ENCODE measurements at places on chromosomes 3 and 15.

GRCh38 chr15:80207887-80208286 lies 44.1 kb downstream of the CTXND1 start:
- no peak for DNase-seq

DNA sequence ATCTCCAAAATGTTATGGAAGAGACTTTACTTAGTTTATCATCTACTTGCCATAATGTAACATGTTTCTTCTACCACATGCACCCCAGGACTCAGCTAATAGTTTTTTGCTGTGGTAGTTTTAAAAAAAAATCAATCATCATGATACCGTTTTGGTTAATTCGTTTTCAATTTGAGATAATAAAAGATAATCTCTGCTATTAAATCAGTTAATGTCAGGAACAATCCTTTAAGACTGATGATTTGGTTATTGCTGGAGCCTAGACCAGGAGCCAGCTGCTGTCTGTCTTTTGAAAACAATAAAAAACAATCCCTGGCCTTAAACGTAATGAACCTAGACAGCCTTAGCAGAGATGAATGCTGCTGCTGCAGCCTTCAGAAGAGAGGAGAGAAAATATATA lies 403.7 kb downstream of the OXSM start:
- DNase-seq = no peak

GRCh38 chr3:172174513-172175253 lies 135.3 kb downstream of the FNDC3B start:
- DNase-seq = no peak

DNA sequence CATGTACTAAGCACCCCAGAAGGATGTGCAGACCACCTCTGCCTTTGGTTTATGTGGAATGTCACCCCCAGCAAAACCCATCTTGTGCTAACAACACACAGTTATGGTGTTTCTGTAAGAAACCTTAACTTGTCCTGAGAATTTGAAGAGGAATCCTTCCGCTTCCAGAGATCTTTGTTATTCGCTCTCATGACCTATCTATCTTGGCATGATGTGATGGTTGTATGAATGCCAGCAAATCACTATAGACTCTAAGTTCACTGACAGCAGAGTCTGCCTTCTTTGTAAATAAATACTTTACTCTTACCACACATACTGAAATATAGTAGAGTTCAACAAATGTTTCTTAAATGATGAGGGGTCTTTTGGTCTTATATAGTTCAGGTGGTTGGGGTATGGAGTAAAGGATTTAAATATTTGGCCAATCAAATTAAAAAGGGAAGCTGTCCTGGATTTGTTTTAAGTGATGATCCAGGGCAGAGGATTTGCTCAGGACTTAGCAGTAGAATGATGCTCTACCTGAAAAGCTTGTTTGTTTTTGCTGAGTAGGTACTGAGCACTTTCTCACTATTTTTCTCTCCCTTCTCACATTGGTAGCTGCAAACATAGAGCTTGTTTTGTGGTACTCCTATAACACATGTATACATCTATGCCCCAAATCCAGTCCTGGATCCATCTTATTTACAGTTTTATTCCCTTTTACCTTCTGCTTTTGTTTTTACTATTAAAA lies 27.9 kb upstream of the RTP1 start:
- no peak for DNase-seq

DNA sequence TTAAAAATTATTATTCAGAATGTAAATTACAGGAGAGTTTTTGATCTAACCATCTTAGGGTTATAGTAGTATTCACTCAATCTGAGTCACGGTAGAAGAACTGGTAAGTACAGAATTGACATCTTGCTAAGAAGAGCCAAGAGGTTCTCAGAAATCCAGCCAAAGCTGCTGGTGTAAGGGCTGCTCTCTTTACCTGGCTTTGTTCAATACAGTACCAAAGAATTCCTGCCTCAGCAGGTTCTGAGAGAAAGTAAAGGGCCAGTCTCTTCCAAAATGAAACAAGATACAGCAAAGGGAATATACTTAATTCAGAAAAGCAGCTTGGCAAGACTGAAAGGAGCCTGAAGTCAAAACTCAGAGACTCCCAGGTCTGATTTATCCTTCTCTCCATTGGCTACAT lies 193.1 kb downstream of the TNIK start:
- DNase-seq = no peak

GRCh38 chr3:188090620-188091309 lies 63.2 kb upstream of the LPP start:
- DNase-seq = no peak

- no peak for DNase-seq
Measured at GRCh38 chr3:15470849-15471248, 43.5 kb downstream of the EAF1 start.

DNA sequence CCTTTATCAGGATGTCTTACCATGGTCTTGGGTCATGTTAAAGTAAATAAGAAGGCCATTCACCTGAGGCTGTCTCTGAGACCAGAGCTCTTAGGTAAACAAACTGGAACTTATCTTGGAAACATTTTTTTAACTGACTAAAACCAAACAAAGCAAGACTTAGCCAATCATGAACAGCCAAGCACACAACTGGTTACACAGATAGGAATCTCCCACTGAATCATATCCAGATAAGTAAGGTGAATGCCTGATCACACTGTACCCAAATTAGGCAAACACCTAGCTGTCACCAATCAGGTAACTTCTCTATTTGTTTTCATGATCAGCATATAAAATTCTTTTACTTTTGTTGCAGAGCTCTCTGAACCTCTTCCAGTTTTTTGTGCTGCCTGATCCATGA lies 205.4 kb downstream of the CNTN3 start:
- no peak for DNase-seq

DNA sequence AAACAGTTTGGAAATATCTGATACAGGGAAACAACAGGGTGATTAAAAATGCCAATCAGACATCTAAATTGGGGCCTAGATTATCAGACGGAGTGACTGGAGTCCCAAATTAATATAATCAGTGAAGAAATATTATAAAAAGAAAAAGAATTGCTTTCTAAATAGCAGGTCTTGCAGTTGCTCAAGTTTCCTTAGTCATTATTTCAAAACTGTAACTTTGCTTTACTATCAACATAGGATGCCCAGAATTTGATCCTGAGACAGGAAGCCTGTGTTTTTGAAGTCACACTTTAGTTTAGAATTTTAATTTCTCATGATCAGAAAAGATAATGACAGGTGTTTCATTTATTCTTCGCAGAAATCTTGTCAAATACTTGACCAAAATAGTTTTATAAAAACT lies 105.9 kb downstream of the IL1RAP start:
- DNase-seq = no peak

GRCh38 chr3:134663721-134664456 lies 13.1 kb upstream of the KY start:
- no peak for DNase-seq

GRCh38 chr3:119582178-119582577 lies 2.9 kb downstream of the ADPRH start:
- no peak for DNase-seq

GRCh38 chr3:8839607-8840325 lies 70.4 kb upstream of the OXTR start:
- no peak for DNase-seq

- no peak for DNase-seq
Measured at GRCh38 chr3:71087143-71088018, 496.1 kb downstream of the FOXP1 start.

DNA sequence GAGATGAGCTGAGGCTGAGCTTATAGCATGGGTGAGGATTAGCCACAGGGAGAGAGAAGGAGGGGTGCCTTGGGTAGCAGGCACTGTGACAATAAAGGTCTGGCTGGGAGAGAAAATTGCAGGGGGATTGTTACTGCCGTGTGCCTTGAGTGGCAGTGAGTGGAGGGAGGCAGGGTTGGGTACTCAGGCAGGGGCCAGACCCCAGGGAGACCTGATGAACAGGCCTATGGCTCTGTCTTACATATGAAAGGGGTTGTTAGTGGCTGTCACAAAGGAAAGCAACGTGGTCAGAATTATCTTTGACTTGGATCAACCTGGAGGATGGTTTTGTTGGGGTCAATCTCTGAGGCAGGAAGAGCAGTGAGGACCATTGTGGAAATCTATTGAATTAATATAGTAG lies 84.5 kb downstream of the LRTM1 start:
- DNase-seq = no peak

GRCh38 chr3:54882129-54882833 lies 45.6 kb downstream of the LRTM1 start:
- no peak for DNase-seq

DNA sequence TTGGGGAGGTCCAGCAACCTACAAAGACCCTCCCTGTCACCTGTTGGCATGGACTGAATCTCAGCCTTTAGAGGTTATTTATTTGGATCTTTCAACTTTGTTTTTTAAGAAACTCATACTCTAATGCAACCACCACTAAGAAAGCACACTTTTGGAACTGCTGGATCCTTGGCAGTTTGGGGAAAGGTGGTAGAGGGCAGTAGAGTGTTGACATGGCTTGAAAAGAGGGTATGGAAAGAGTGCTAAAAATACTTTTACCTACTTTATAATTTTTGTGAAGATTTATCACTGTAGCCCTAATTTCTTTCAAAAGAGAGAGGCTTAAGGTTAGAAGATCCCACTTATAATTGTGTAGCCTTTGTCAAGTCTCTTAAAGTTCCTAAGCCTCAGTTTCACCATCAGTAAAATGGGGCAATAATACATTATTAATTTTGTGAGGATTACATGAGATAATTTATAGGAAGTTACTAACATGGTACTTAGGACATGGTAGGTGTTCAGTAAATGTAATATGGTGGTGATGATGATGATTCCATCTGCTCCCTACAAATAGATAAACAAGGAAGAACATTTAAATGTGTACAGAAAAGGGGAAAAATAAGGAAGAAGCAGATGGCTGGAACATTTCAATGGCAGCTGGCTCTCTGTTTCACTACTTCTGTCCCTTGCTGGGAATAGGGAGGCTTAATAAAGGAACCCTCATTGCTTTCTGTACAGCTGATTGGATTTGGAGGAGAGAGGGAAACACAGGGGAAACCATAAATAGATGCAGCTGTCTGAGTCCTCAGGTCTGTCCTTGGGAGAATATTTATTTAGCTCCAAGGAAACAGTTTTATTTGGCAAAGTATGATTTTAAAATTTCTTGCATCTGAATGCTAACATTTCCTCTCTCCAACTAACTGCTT lies 208.4 kb upstream of the ADAMTS9 start:
- DNase-seq = no peak

GRCh38 chr3:161069511-161070251 lies 35.5 kb downstream of the B3GALNT1 start:
- DNase-seq = no peak

DNA sequence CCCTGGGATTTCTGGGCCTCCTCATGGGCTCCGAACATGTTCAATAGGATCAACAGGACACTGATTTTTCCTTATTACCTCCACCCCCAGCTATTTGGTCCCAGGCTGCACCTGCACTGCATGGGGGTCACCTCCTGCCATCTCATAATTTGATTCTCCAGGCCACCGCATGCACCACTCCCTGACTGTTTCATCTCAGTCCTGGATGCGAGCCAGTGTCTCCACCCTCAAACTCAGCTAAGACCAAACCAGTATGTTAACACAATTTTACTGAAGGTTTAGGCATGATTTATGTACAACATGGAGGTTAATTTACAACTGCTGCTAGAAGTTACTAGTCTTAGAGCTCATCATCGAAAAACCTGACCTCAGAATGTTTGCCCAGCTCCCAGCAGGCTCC lies 249.5 kb downstream of the UACA start:
- no peak for DNase-seq

DNA sequence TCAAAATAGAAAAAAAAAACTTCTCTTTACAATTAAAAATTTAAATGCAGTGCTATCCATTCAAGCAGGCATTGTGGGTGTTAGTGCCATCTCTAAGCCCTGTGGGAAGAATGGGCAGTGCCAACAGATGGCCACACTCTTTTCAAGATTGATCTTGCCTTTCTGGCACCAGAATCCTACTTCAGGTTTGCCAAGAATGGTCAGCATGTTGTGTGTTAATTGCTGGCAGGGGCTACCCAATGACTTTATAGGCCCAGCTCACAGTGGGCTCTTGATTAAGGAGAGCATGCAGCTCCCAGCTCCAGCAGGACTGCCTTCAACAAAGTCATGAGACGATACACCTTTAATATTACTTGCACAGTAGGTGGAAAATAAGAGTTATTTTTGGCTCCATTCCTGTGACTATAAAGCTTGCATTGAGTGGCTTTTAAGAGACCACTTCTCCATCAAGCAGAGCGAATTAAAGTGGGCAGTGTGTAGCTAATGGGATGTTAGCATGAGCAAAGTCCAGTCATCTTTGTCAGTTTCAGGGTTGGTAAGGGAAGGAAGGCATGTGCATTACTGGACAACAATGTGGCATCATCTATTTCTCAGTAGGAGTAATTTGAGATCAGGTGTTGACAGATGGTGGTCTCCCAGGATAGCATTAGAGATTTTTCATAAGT lies 476.8 kb downstream of the C3orf38 start:
- no peak for DNase-seq

- DNase-seq = no peak
Measured at GRCh38 chr3:70646635-70647034, 334.2 kb upstream of the MDFIC2 start.

- peak; percentile 81 for DNase-seq
Measured at GRCh38 chr15:100338971-100339444, 2.8 kb downstream of the ADAMTS17 start.

DNA sequence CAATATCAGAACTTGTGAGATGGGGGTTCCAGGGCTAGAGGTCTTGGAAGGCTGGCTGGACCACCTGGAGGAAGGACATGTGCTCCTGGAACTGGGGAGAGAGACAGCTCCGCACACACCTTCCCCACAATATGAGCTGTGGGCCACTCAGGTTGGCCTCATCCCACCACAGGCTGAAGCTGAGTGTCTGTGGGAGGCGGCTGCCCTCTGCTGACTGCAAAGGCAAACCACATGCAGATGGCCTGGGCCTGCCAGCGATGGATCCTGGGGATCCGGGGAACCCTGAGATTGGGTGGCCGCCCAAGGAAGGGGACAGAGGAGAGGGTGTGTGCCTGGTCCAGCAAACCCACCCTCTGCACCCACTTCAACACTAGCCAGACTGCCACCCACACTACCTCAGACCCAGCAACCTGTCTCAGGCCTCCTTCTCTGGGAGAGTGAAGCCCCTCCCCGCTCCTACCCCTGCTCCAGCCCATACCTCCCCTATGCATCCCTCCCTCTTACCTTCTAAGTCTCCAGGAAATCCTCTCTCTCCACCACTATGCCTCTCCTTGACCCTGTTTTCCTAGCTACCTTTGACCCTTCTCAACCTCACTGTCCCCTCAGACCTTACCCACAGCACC lies 44.8 kb downstream of the CYP11A1 start:
- DNase-seq = peak; percentile 25

DNA sequence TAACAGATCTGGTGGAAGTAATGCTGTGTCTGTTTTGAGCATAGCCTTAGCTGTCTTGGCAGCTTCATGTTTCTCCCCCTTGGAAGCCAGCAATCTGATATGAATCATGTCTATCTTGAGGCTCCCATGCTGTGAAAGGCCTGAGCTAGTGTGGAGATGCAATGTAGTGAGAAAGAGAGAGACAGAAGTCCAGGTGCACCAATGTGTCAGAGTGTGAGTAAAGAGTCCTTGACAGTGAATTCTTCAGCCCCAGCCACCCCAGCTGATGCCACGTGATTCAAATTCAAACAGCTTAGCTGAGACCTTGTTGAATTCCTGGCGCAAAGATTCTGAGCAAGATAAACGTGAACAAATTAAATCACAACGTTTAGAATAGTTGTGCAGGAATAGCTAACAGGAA lies 704.2 kb downstream of the EDEM1 start:
- DNase-seq = no peak

- no peak for DNase-seq
Measured at GRCh38 chr15:92596623-92597022, 59.0 kb downstream of the FAM174B start.

Data from caudate nucleus (tissue), 63 donors.